Breast epithelium (tissue), 4 donors: ENCODE measurements at places on chromosomes 3 and 15. TPM values are rescaled to one million over a fixed set of nuclear protein-coding genes. Genes with fewer than 3 reads are reported as not detected.

DNA sequence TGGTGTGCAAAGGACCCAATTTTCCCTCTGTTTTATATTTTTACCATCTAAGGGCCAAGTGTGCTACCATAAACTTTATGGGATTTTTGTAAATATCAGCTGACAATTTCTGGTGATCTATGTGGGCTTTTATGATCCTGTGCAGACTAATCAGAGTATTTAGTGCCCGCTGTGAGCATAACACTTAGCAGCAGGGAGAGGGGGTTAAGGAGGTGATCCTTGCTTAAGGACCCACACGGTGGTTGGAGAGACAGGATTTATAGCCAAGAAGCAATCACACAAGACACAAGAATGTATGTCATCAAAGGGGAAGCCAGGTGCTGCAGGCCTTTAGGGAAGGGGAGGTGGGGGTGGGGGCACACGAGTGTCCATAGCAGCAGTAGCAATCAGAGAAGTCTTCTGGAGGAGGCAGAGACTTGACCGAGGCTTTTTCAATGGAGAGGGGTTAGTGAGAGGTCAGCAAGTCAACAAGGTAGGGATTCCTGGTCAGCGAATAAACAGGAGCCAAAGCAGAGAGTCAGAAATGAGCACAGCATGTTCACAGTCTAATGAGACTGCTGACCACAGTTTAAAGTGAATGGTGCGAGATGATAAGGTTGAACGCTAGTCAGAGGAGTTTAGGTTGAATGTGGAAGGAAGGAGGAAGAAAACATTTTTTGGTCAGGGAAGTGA is 4.5 kb upstream of the CACNA1D start:
- no peak for DNase-seq

DNA sequence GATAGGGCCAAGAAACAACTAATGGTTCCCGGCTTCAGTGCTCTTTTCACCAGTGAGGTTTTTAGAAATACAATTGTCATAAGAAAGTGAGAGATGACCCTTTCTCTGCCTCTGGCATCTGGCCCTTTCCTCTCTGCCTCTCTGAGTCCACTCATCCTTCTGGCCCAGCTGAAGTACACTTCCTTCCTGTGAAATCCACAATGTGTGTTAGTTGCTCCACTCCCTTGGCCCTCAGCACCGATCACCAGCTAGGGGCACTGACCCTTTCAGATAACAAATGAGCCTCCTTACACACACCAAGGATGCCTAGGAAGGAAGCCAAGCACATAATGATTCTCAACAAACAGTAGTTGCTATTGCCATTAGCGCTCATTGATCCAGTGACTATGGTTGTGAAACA is 2.9 kb upstream of the CAV3 start:
- DNase-seq = no peak

CAPN3 gene
- total RNA-seq = 15.4 TPM

DNA sequence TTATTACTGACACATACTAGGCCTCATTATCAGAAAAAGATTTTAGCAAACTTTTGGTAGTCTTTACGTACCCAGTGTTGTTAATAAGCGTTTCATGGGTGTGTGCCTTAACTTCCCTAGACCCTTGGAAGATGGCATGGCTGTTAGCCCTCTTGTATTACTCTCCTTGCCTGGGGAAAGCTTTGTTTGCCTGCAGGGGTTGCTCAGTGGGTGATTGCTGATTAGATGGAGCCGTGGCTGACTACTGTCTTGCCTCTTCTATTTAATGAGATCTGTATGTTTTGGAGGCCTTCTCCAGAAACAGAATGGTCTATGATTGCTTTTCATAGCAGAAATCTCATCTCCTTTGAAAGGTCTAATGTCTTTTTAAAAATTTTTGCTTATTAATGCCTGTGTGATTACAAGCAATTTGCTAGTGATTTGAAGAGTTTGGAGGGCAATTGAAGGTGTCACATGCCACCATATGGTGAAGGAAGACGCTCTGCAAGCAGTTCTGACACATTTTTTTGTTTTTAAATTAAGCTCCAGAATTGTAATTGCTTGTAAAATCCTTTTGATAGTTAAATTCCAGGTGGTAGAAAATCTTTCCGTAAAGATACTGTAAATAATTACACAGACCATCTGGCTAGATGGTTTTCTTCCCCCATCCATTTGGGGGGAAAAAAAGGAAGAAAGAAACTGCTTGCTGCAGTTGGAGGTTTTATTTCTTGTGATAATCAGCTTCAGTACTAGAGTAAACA is 11.4 kb upstream of the C3orf20 start:
- DNase-seq = no peak

- no peak for DNase-seq
These were observed 366.5 kb downstream of the LPP start for GRCh38 chr3:188520466-188520865.

DNA sequence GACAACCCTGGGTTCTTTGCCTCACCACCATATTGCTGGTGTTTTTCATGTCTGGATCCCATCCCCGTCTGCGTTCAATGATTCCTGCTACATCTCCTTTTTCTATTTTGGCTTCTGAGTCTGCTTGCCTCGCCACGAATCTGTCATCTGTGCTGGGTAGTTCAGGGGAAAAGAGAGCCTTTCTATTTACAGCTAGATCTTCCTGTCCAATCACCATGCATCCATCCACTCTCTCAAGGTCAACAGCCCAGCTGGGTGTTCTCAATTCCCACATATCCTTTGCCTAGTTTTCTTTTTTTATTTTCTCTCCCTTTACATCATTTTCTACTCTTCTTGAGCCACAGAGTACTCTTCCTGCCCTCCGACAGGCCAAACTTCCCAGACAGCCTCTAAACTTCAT is 104.8 kb upstream of the RAD18 start:
- DNase-seq = no peak

DNA sequence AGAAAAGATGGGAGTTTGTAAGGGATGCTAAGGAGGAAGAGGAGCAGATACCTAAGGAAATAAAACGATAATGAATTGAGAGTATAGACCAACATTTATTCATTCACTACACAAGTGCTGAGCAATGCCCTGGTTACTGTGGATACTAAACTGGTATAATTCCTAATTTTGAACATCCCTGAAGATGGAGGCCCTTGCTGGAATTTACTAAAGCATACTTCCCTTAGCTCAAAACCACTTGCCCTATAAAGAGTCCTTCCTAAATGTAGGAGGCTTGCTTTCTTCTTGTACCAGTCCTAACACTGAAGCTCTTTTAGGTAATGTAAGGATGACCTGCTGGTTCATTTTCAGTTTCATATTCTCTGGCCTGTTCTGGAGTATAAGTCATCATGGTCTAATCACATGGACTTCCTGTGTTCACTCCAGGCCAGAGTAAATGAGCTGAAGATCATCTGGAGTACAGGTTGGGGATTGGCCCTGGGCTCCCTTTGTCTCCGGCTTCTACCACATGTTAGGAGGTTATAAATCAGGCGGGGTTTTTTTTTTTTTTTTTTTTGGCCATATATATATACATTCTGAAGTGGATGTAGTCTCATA is 40.1 kb upstream of the MTMR10 start:
- DNase-seq = no peak

SPINK8 gene
- not detected for total RNA-seq

DNA sequence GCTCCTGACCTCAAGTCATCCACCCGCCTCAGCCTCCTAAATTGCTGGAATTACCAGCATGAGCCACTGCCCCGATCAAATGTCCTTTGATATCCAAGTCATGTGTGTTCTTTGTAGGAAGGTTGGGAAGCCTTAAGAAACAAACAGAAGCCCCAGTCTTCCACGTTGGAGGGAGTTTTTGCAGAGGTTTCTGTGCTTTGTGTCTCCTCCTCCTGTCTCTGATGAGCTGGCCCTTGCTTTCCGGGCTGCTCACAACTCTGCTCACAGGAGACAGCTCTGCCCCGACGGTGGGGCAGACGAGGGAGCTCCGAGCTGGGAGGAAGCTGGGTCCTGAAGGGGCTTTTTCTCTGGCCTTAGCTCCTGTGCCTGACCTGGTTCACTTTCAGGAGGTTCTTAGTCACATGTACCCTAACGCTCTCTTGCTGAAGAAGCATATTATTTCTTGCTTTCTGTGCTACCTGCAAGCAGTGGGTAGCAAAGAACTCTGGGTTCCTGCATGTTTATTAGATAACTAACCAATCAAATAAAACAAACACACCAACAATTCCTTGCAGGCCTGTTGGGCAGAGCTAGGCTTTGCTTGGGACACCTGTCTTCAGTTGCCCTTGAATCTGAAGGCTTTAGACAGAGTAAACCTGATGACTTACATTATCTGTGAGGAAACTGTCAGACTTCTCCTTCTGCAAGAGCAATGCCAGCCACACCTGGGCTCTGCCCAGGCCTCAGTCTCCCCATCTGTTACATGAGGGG is 52.6 kb upstream of the SMAD6 start:
- DNase-seq = no peak

GABRG3 gene
- 0.15 TPM for total RNA-seq

FRMD5 gene
- 0.66 TPM for total RNA-seq

DNASE1L3 gene
- total RNA-seq = 5.6 TPM

GRCh38 chr15:95946241-95946640 is 384.3 kb upstream of the NR2F2 start:
- no peak for DNase-seq

- no peak for DNase-seq
These were observed 34.7 kb downstream of the HMCES start for GRCh38 chr3:129313415-129313664.

DNA sequence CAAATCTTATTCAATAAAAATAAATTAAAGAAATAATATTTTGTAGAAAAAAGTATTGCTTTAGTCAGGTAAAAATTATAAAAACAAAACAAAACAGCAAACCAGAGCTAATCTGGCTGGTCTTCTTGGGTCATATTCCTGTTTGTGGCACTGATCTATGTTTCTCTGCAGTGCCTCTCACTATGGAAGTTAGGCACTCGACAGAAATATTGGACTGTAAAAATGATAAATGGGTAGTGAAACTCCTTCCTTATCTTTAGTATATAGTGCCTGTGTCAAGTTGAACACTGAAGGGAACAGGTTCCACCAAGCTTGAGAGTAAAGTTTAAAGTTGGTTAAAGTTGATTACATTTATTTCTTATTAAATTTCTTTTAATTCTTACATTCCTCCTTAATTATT is 1195.6 kb upstream of the GBE1 start:
- no peak for DNase-seq

DNA sequence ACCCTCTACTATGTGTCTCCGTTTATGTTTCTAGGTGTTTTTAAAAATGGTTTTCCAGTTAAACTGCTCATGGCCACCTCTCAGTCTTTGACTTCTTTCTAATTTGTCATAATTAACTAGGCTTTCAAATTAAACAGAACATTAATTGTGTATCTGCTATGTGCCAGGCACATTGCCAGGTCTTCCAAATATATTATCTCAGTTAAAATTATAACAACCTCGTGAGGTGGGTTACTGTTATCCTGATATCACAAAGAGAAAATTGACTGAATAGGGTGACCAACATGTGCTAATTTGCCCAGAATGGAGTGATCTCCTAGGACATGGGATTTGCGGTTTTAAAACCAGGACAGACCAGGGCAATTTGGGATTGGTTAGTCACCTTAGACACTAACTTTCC is 222.4 kb upstream of the TLE3 start:
- DNase-seq = peak; percentile 10

MYL3 gene
- total RNA-seq = 8.5 TPM

DNA sequence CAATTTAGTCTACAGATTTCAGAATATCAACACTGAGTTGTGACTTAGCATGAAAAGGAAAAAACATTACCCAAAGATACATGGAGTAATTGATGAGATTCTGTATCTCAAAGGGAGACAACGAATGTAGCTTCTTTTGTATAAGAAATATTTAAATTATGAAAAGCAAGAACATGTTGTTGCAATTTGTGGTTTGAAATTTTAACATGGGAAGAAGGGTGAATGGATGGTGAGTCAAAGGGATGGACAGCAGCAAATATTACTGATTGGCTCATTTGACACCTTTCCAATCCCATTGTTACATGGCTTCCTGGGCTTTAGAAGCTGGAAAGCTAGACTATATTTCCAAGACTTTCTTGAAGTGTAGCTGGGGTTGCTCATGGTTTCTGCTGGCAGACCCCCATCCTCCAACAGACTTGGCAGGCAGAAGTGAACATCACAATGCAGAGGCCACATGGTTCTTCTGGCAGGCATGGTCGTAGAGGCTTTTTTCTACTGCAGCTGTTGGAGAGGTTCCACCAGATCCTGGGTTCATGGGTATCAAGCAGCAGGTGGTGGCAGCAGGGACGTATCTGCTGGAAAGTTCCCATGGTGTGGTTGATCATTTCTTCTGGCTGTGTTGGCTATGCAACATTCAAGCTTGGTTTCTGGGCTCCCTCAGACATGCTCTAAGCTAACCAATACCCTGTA is 47.2 kb upstream of the KPNA4 start:
- no peak for DNase-seq

UROC1 gene
- total RNA-seq = not detected

TUSC7 gene
- total RNA-seq = not detected

ZBBX gene
- not detected for total RNA-seq

DNA sequence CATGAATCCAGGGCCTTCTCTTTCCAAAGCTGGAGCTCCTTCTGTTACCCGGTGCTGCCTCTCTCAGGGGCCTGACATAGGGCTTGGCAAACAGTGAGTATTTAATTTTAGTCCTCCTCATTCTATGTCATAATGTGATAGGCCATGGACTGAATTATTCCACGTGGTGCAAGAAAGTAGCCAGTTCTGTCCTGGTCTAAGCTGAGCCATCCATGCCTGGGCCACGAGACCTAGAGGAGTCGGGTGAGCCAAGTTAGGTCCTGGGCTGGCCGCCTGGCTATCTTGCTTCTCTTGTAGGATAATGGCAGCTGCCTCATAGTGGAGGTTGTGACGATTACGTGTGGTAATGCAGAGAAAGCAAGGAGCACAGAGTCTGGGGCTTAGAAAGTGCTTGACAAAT is 170.6 kb downstream of the FAM43A start:
- DNase-seq = no peak

SNX33 gene
- total RNA-seq = 32.8 TPM

DNA sequence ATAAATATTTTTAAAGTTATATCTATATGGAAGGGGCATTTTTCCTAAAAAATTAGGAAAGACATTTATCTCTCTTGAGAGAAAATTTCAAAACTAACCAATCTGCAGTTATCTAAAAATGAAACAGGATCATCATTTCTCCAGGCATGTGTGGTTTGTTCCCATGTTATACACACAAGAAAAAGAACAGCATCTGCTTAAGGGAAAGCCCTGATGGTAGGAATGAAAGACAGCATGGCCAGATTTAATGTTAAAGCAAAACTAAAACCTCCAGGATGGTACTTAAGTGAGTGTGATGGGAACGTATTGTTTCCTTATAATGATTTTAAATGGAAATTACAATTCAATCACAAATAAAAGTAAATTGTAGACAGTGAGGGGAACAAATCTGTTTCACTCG is 46.2 kb upstream of the GYG1 start:
- no peak for DNase-seq

GRCh38 chr15:36278219-36278618 is 301.2 kb upstream of the CDIN1 start:
- no peak for DNase-seq

DNA sequence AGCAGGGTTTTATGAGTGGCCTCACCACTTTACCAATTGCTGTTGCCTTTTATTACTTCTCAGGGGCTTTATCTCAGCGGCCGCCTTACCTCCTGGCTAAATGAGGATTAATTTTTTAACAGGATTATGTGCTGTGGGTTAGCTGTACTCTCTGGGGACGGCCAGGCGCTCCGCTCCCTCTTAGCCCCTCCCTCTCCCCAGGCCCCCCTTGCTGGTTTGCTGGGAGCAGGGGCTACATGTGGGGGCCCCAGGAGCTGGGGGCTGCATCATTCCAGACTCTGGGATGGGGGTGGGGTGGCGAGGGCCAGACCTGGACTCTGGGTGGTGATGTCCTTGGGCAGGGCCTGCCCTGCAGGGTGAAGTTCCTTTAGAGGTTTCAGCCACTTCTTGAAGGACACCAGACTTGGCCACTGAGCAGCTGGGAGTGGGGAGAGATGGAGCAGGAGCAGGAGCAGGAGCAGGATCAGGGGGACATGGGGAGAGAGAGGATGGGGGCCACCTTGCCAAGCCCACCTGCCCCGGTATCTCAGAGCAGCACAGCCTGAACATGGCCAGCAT is 196.1 kb downstream of the GOLGA6L6 start:
- DNase-seq = no peak

GUCA1C gene
- not detected for total RNA-seq
